ENCODE measurements at places on chromosomes 7 and 10.
A peak's percentile ranks its signal among the peaks of the same experiment; 100 is the strongest.

GRCh38 chr7:18895456-18895855 is 222.0 kb downstream of the TWIST1 start:
- DNase-seq, result no peak

DNA sequence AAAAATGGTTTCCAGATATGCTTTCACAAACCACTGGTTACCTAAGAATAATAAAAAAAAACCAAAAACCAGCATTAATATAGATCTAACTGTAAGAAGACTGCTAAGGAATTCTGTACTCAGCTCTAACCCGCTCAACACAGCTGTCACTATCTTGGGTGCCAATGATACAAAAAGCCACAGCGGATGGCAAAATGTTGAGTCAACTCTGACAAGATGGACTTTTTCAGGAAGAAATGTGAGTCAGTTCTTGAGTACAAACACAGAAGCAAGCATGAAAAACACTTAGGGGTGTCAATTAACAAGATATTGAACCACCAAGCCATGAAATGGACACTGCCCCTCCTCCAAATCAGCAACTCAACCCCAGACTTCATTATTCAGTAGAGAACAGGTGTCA is 55.0 kb downstream of the CTTNBP2 start:
- no peak for DNase-seq

DNA sequence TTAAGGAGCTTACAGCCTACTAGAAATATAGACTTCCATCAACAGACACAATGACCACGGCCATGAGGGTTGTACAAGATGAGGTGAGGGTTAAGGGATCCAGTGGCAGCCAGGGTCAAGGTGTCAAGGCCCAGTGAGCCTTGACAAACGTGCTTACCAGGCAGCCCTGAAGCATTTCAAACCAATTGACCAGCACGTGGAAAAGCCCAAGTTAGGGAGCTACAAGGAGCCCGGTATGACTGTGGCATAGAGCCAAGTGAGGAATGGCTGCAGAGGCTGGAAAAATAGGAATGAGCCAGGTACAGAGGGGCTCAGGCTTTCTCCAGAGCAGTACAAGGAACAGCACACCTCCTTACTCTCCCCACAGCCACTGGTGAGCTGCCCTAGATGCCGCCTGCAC is 12.7 kb downstream of the AFAP1L2 start:
- DNase-seq, result no peak

DNA sequence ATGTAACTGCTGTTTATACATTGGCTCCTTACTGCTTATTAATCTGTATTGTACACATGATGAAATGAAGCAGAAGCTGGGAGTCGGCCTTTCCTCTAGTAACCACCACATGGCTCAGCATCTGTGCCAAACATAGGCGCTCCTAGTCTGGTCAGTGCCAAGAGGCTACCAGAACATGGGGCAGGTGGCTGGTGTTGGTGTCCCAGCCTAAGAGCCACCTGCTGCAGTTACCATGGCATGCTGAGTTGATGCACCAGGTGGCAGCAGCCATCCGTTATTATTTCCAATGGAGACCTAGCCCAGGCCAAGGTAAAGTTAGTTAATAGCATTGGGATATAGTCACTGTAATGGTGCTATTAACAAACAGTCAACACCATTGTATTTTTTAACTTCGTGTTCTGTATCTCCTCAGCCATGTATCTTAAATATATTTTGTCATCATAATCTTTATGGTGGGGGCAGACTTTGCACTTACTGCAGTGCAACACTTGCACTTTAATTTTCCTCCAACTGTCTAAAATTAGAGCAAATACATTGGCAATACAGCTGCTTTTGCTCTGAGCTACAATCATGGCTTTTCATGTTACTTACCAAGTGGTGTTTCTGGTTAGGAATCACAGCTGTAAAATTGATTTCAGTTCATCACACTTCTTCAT is 33.1 kb downstream of the HBP1 start:
- DNase-seq, result no peak

GRCh38 chr10:112756235-112756527 is 193.9 kb upstream of the TCF7L2 start:
- DNase-seq, result no peak

GRCh38 chr10:80612261-80612660 is 74.6 kb downstream of the SH2D4B start:
- peak; percentile 54 for DNase-seq

- no peak for DNase-seq
Measured at GRCh38 chr7:88835147-88835728, 39.7 kb upstream of the TEX47 start.

GRCh38 chr10:80539421-80540031 is 1.8 kb downstream of the SH2D4B start:
- no peak for DNase-seq

DNA sequence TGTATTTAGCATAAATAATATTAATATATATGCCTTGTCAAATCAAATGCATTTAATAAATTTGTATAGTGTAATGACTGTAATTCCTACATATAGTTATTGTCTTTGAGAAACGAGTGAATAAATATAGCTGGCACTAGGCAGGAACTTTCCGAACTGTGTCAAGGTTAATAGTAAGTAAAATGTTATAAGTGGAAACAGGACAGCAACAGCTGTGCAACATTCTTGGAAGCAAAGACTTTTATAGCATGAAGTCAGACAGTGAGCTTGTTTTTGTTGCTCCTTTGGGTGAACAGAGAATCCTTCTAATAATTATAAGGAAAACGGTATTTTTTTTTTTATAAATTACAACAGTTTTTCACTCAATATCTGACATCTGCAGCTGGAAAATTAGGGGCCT is 14.0 kb upstream of the EXOC6 start:
- DNase-seq, result no peak

DNA sequence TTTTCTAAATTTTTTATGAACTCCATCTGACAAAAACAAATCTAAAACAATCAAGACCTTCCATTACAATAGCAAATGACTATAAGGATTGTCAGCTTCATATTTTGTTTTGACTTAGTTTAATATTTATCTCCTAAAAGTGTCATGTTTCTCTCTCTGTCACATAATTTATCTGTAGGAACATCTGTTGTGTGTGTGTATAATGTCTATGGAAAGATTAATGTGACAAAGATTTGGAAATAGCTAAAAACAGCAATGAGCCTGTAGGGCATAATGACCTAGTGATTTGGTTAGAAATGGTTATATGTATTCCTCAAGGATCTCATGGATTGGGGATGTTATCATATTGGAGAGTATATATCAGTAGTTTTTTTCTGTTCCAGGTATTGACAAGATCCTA is 69.6 kb upstream of the MDFIC start:
- DNase-seq, result no peak

- DNase-seq, result no peak
Measured at GRCh38 chr10:106919871-106920282, 244.6 kb downstream of the SORCS1 start.

DNA sequence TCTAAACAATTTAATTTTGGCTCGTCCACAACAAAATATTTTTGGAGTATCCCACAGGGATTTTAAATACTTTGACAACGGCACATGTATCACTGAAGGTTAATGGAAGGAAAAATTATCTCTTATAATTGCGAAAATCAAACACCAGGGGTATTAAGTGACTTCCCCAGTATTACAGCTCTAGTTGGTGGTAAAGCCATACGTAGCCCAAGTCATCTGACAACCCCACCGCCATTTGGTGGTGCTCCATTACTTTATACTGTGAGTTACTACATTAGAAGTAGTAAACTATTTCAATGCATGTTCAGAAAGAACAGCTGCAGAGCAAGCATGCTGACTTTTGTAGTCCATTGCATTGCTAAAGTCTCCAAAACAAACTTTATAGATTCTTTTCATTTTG is 179.7 kb downstream of the HGF start:
- peak; percentile 50 for DNase-seq

DNA sequence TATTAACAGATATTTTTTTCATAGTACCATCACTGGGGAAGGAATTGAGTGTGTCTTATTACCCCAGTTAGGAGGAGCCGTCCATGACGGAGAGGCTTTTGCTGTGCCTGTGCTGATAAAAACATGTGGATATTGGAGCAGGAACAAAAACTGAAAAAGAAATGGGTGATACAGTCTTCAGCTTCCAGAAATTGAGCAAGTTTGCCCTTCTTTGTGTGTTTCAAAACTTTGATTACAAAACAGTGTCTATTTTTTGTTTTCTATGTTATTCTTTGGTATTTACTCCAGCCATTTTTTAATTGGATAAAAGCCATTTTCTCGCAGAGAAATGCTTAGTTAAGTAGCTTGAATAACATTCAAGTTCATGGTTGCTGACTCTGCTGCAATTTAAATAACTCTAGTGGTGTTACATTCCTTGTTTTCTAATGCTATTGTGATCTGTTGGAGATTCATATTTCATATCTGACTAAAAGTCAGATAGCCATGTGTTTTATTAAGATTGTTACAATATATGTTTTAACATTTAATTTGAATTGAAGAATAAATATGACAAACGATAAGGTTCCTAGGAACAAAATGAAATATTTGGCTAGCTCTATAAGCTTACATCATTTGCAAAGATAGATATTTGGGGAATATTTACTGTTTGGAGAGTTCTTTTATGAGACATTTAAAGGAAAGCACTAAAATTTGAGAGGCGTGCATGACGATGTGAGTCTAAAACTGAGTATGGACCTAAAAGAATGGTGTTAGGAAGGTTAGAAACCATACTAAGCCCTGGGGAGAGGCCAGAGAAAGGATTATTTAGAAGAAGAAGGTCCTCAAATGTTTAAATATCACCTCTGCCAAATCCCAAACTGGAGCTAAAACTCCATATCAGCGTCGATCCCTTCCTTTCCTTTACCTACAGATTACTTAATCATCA is 747.3 kb upstream of the CELF2 start:
- no peak for DNase-seq

- DNase-seq, result no peak
Measured at GRCh38 chr10:49154641-49155040, 20.8 kb upstream of the FAM170B start.

GRCh38 chr7:5429857-5430611 is 6.4 kb upstream of the TNRC18 start:
- peak; percentile 84 for DNase-seq

DNA sequence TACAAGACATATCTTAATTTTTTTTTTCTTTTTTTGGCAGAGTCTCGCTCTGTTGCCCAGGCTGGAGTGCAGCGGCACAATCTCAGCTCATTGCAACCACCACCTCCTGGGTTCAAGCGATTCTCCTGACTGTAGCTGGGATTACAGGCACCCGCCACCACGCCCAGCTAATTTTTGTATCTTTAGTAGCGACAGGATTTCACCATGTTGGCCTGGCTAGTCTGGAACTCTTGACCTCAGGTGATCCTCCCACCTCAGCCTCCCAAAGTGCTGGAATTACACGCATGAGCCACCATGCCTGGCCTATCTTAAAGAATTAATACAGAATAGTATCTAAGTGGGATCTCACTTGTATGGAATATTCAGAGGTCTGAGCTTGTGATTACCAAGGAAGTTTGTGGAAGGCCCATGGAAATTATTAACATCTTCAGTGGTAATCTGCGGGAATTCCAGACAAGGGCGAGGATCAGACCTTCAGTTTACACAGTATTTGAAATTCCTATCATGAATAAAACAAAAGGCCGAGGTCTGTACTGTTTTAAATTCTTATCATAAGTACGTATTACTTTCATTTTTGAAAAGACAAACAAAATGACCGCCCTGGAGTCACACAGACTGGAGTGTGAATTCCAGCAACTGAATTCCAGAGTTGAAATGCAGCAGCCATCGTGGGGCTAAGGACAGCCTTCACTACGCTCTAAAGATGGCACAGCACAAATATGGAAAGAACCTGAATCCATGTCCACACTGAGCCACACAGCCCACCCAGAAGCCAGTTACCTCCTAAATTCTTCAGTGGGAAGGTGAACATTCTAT is 16.7 kb downstream of the GPRIN2 start:
- no peak for DNase-seq

GRCh38 chr7:38424750-38425463 is 151.5 kb upstream of the TARP start:
- DNase-seq, result no peak

- no peak for DNase-seq
Measured at GRCh38 chr7:149878523-149878921, 4.8 kb downstream of the ATP6V0E2 start.

GRCh38 chr7:37408291-37409228 is 40.1 kb downstream of the ELMO1 start:
- DNase-seq, result no peak

DNA sequence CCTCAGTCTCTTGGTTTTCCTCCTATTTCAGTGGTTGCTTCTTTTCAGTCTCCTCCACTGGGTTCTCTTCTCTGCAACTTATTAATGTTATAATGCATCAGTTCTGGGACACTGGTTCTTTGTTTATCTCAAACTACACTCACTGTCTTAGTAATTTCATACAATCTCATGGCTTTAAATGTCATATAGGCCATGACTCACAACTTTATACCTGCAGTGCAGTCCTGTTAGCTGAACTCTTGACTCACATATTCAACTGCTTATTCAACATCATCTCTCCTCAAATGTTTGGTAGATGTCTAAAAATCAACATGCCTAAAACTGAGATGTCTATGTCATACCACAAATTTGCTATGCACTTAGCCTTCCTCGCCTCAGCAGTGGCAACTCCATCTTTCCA is 101.2 kb upstream of the PALS2 start:
- DNase-seq, result no peak

GRCh38 chr10:47445720-47446119 is 38.2 kb downstream of the ANXA8 start:
- DNase-seq, result no peak

DNA sequence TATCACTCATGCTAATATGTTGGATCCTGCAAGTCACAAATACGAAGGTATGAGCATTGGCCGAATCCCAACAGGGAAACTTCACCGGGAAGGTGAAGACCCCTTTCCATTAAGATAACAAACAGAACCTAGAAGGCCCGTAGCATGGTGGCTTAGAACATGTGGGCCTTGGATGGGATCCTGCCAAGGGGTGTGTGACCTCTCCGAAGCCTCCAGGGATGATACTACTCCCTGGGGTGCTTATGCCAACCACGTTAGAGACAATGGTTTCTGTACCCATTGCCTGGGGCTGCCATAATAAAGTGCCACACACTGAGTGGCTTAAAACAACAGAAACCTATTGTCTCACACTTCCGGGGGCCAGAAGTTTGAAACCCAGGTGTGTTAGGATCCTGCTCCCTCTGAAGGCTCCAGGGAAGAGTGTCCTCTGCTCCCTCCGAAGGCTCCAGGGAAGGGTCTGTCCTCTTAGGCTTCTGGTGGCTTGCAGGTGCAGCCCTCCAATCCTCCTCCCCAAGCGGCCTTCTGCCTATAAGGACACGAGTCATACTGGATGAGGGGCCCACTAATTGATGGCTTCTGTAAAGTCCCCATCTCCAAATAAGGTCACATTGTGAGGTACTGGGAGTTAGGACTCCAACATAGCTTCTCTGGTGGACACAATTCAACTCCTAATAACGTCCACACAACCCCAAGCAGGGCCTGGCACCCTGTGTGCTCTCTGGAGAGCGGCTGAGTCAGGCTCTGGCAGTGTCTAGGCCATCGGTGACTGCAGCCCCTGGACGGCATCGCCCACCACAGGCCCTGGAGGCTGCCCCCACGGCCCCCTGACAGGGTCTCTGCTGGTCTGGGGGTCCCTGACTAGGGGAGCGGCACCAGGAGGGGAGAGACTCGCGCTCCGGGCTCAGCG is 992 bp upstream of the MGMT start:
- DNase-seq, result no peak

DNA sequence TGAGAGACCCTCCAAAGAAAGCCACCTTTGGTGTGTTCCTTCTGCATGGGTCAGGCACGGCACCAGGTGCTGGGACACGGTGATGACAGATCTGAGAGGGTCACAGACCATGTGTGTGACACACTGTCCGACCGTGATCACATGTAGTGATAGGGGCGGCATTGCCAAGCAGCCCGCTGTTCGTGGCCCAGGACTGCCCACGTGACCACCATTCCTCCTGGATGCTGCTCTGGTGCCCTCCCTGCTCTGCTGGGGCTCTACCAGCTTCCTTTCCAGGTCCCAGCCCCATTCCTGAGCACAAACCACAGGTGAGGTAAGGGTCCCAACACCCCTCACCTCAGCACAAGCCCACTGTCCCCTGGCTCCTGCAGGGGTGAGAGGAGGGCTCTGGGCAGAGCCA is 10.1 kb upstream of the SLC18A3 start:
- DNase-seq, result no peak

Measured in kidney (tissue), 22 donors.